ENCODE measurements at places on chromosomes 13 and 19.

DNA sequence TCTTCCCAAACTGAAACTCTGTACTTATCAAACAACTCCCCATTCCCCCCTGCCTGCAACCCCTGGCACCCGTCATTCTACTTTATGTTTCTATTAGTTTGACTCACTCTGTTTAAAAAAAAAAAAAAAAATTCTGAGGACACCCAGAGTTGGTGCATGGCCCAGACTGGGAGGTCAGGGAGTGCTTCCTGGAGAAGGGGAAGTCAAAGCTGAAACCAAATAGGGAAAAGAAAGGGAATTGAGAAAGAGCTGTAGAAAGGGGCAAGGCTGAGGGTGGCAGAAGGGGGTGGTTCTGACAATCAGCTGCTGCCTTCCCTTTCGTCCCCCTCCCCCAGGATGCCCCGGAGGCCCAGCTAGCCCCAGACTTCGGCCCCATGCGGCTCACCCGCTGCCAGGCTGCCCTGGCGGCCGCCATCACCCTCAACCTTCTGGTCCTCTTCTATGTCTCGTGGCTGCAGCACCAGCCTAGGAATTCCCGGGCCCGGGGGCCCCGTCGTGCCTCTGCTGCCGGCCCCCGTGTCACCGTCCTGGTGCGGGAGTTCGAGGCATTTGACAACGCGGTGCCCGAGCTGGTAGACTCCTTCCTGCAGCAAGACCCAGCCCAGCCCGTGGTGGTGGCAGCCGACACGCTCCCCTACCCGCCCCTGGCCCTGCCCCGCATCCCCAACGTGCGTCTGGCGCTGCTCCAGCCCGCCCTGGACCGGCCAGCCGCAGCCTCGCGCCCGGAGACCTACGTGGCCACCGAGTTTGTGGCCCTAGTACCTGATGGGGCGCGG lies 9.0 kb upstream of the STRN4 start:
- no peak for DNase-seq

- DNase-seq: no peak
These were observed 116.7 kb downstream of the FREM2 start for GRCh38 chr13:38803531-38803930.

- peak; percentile 83 for DNase-seq
These were observed 2.1 kb downstream of the TGFB1 start for GRCh38 chr19:41351339-41352245.

DNA sequence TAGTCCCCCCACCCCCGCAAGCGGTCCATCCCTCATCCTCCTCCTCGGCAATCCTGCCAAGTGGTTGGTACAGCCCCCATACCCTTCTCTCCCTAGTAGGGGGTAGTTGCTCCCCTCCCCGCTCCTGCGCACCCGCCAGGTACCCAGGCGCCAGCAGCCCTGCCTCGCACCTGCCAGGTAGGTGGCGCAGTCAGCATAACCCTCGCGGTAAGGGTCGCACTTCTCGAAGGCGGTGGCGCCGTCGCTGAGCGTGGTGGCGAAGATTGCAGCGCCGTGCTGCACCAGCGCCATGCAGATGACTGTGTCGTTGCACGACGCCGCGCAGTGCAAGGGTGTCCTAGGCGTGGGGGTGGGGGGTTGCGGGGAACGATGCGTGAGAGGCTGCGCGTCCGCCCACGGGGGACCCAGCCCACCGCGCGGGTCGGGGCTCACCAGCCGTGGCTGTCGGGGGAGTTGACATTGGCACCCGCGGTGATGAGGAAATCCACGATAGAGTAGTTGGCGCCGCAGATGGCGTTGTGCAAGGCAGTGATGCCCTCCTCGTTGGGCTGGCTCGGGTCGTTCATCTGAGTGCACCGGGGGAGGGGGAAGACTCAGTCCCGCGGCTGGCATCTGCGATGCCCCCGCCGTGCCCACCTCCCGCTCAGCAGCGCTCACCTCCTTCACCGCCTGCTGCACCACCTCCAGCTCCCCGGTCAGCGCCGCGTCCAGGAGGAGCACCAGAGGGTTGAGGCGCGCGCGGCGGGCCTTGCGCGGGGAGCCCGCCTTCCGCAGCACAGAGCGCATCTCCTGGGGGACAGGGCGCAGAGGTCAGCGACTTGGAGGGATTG lies 15.2 kb upstream of the ERCC2 start:
- DNase-seq: no peak

DNA sequence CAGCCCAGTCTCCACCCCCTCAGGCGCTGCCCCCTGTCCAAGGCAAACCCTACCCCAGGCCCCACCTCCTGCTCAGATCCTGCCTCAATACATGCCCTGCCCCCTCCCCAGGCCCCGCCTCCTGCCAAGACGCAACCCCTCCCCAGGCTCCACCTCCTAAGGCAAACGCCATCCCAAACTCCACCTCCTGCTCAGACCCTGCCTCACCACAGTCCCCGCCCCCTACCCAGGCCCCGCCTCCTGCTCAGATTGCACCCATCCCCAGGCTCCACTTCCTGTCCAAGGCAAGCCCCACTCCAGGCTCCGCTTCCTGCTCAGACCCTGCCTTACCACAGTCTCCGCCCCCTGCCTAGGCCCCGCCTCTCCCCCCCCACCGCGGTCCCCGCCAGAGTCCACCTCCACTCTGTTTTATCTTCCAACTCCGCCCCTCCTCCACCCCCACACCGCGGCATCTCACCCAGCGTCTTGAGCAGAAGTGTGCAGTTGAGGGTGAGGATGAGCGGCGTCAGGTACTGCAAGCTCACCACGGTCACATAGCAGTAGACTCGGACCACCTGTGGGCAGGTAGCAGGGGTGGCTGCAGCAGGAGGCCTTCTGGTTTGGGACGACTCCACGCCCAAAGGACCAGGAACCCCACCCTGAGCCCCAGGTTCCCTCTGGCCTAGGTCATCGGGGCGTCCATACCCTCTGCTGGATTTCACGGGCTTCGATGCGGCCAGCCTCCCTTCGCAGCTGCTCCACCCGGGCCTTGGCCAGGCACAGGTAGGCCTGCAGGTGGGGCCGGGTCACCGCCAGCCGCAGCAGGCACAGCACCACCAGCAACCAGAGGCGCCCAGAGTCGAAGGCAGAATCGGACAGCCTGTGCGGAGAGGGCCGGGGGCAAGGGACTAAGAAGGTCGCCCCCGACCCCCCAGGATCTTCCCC lies 17.7 kb downstream of the TMEM161A start:
- DNase-seq: no peak

GRCh38 chr19:12872941-12873890 lies 8.0 kb downstream of the DNASE2 start:
- DNase-seq: no peak

DNA sequence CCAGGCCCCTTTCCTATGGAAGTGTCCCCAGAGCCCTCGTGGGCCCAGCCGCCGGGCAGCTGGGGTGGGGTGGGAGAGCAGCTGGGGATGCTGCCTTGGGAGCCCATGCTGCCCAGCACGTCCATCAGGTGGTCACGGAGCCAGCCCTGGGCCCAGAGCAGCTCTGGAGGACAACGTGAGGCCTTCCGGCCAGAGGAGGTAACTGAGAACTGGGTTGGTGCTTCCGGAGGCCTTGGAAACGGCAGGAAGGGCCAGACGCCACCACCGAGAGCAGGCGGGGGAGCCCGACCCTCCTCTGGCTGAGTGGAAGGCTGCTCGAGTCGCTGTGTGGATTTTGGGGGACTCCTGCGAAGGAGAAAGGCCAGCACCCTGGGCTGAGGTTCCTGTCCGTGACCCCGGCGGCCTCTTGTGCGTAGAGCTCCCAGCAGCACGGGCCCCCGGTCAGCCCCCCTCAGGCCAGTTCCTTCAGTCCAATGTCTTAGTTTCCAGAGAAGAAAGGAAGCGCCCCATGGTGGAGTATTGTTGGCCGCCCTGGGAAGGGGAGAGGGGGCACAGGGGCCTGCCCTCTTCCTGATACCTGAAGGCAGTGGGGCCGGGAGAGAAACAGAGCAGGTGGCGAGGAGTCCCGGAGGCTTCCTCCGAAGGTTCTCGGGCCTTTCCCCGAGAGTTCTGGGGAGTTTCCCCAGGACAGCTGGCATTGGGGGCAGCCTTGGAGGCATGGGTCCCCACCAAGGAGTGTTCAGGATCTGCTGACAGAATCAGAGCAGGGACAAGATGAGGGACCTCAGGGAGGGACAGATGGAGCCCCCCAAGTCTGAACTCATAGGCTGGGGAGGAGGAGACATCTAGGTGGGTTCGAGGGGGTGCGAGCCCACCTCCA lies 68.8 kb downstream of the MLLT1 start:
- DNase-seq: no peak

GRCh38 chr13:113915786-113916329 lies 52.0 kb upstream of the GAS6 start:
- peak; percentile 40 for DNase-seq

DNA sequence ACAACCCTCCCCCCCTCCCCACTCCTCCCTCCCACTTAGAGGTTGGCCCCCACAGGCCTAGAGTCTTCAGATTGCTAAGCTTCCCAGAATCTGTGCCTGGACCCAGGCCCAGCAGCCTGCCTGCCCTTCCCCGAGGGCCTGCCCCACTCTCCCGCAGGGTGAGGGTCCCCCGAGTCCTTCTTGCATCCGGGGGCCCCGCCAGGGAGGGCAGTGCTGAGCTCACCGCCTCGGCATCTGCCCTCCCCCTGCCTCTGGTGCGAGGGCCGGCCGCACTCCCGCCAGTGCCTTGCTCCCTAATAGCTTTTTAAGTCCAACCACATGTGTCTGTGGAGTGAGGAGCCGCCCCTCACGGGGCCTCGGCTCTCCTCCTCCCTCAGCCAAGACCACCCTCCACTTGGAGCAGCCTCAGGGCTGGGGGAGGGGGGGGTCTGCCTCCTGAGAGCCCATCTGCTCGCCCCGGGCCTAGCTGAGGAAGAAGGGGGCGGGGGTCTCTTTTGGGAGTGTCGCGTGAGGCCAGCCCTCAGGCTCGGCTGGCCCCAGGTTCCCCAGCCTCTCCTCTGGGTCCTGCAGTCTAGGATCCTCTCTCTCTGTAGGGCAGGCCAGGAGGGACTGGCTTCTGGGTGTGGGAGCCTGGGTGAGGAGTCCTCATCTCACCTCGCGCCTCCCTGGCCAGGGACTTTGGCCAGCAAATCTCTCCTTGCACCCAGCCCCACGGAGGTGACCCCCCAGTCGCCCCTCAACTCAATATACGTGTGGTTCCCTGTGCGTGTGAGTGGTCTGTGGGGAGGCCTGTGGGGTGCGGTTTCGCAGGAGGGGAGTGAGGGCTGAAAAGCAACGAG lies 47.2 kb downstream of the LYL1 start:
- DNase-seq: peak; percentile 92

DNA sequence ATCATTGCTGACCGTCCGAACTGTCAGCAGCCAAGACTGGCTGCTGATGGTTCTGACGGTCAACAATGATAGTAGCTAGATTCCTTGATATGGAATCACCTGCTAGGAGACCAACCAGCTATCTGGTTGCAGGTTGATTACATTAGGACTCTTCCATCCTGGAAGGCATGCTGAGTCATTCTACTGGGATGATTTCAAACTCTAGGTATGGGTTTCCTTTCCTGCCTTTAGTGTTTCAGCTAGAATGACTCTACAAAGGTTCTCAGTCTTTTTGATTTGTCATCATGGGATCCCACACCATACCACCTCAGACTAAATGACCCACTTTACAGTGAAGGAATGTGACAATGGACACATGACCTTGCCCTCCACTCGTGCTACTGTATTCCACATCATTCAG lies 138.1 kb upstream of the KL start:
- no peak for DNase-seq

- no peak for DNase-seq
These were observed 191.1 kb downstream of the RGCC start for GRCh38 chr13:41648314-41648935.

DNA sequence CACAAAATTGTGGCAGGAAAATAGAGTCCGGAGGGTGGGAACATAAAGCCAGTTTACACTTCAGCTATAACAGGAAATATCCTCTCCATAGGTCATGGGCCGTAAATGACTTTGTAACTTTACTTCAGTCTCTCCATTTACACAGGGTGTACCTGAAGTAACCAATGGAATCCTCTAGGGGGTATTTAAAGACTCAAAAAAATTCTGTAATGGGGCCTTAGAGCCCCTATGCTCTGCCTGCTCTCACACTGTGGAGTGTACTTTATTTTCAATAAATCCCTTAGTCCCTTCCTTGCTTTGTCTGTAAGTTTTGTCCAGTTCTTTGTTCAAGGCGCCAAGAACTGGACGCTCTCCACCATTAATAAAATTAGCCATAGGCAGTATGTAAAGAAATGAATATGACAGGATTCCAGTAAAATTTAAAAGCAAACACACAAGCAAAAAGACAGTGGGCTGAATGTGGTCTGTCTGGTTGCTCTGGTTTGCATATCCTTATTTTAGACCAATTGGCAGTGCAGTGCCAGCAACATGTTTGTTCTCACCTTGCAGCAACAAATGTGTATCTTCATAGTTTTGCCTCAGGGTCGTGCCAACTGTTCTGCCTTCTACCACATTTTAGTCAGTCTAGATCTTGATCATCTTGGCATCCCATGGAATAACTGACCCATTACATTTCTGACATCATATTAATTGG lies 801.5 kb upstream of the SPRY2 start:
- no peak for DNase-seq

- no peak for DNase-seq
These were observed 28.9 kb downstream of the AP2S1 start for GRCh38 chr19:46821512-46822409.

- DNase-seq: no peak
These were observed 34.6 kb downstream of the PAN3 start for GRCh38 chr13:28172947-28173346.

DNA sequence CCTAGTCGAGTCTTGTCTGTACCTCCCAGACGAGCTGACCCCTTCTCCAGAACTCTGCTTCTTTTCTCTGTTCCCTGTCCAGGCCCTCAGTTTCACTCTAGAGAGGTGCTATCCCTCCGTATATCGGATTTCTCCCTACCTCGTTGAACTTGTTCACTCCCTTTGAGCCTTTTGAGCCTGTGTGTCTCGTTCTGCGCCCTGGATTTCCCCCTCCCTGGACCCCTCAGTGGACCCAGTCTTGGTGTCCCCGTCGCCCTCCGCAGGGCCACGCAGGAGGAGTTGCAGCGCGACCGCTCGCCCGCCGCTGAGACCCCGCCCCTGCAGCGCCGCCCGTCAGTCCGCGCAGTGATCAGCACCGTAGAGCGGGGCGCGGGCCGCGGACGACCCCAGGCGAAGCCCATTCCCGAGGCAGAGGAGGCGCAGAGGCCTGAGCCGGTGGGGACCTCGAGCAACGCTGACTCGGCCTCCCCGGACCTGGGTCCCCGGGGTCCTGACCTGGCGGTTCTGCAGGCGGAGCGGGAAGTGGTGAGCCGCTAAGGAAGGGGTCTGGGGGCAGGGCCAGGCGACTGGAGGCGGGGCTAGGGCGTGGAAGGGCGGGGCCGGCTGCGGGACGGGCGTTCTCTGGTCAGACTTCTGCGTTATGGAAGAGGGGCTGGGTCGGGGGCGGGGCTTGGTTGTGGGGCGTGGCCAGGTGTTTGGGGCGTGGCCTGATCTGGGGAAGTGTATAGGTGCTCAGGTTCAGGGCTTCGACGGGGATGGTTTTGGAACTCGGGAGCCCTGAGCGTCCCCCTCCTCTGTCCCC lies 5.5 kb downstream of the EPS8L1 start:
- DNase-seq: no peak

DNA sequence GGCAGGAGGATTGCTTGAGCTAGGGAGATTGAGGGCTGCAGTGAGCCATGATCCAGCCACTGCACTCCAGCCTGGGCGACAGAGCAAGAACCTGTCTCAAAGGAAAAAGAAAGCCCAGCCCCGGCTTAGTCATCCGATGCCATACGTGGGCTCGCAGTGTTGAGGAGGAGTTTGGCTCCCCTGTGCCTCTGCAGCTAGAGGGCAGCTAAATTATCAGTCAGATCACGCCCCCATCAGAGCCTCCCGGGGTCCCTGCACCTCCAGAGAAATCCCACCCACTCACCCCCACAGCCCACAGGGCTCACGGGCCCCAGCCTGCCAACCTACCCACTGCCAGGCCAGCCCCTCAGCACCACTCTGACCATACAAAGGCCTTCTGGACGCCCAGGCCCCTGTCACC lies 27.6 kb downstream of the MAU2 start:
- DNase-seq: no peak

- DNase-seq: no peak
These were observed 46.0 kb downstream of the MCF2L start for GRCh38 chr13:113014752-113015745.
